Motor neuron (in vitro differentiated cells): ENCODE measurements at places on chromosomes 2 and 18. TPM values are rescaled to one million over a fixed set of nuclear protein-coding genes. Genes with fewer than 3 reads are reported as not detected.

BMPR2 gene
- total RNA-seq, result 17.5 and 21.0 TPM in 2 replicates

REG3A gene
- total RNA-seq, result 0.54 TPM in 1 of 2 replicates, not detected in the other

UGT1A8 gene
- total RNA-seq, result not detected in 2 replicates

NCOA1 gene
- 21.1 and 22.1 TPM in 2 replicates for total RNA-seq

CLEC4F gene
- total RNA-seq, result 0.36 and 0.37 TPM in 2 replicates

DNAJC5G gene
- not detected in 2 replicates for total RNA-seq

MYL12B gene
- 294 and 392 TPM in 2 replicates for total RNA-seq

GALR1 gene
- total RNA-seq, result 0.05 and 0.10 TPM in 2 replicates

WDR35 gene
- total RNA-seq, result 22.2 and 28.0 TPM in 2 replicates
